Stimulated activated CD4-positive, alpha-beta T cell treated with anti-CD3 and anti-CD28 coated beads, Interleukin-12 subunit alpha, Interleukin-12 subunit beta, amount 100 ng/mL, for 48 hours (primary cell): ENCODE measurements at places on chromosomes 7 and 10.

DNA sequence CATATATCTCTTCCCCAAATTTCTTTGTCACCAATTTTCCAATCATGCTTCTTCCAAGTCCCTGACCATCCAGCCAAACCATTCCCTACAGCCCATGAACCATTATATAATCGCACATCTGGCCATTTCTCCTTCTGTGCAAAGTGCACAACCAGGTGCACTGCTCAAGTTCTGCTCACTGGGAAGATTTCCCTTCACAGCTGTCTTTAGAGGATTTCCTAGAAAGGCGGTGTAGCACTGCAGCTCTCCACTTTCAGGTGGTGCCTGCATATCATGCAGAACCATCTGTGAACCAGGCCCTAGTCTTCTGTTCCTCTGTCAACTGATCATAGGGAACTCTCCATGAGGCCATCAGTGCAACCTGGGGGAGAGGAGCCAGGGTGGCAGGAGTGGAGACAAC lies 95.0 kb upstream of the CABCOCO1 start:
- DNase-seq = no peak

DNA sequence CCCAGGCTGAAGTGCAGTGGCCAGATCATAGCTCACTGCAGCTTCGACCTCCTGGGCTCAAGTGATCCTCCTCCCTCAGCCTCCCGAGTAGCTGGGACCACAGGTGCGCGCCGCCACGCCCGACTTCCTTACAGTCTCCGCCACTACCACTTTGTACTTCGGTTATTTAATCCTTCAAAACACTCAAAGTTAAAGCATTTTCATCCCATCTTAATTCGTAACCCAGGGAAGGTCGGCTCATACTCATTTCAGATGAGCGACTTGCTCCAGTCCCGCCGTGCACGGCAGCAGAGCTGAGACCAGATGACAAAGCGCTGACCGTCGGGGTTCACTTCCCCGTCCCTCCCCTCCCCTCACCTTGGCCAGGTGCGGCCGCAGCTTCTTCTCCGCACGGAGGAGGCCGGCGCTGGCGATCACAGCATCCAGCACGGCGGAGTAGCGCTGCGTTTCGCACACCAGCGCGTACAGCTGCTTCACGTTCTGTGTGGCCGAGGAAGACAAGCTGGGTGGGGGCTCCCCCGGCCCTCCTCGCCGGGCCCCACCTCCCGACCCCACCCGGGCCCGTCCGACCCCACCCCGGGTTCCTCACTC lies 457 bp downstream of the NSUN5 start:
- no peak for DNase-seq

DNA sequence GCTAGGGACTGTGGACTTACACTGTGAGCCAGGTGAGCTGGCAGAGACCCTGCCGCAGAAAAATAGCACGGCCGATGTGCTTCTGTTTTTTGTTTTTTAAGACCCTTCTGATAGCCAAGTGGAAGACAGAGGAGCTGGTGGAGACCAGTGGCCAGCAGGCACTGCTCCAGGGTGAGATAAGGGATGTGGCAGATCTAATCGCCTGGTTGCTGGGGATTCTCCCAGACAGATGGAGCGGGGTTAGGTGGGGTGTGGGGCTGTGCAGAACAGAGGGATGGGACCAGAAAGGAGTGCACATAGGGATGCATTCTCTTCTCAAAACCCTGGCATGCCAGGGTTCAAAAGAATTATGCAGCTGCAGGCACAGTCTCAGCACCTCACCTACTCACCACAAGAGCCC lies 82.2 kb downstream of the VOPP1 start:
- no peak for DNase-seq

DNA sequence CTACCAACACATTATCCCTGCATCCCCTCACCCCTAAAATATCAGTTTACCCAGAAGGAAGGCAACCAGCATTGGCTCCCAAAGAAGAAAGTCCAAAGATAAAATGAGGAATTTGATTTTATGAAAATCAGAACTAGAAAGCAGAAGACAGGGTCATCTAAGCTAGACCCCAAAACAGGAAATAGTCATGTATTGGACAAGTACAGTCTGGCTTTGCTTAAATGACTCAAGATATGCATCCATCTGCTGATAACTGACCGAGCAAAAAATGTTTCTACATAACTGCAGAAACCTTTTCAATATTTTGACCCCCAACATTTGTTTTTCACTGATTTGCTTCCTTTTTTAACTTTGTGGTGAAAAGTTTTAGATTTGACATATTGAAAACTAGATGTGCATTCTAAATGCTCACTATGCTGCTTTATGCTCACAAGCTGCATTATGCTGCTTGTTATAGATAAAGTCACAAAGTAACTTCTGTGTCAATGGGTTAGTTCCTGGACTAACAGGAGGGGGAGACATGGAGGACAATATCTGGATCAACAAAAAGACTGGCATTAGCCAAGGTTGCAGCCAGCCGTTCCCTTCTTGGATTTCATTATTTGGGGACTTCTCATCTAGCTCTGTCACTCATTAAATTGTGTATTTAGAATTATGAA lies 227.0 kb downstream of the INHBA start:
- DNase-seq = no peak

DNA sequence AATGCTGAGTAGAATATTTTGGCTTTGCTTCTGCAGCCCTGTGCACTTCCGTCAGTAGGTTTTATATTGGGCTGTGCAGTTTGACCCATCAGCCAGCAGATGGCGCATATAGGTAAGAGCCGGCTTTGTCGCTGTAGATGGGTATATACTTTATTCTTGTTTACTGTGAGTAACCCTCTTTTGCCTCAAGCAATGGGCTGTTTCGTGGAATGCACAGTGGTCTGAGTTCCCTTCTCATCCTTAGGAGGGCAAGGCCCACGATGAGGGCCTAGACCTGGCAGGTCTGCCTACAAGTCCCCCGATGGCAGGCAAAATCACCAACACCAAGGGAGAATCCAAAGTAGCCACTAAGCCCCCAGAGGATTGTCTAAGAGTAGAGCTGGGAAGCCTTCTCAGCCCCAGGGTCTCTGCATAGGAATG lies 1002.9 kb upstream of the KCND2 start:
- DNase-seq = peak; percentile 3

- no peak for DNase-seq
These were observed 18.8 kb upstream of the INPP5A start for GRCh38 chr10:132518572-132519381.

GRCh38 chr7:94088560-94088959 lies 84.4 kb upstream of the BET1 start:
- no peak for DNase-seq

GRCh38 chr10:30413996-30414576 lies 19.9 kb upstream of the MAP3K8 start:
- no peak for DNase-seq

- DNase-seq = no peak
These were observed 114.3 kb downstream of the TBXAS1 start for GRCh38 chr7:139943401-139943800.

- DNase-seq = no peak
These were observed 27.0 kb downstream of the SLC26A4 start for GRCh38 chr7:107687656-107688055.

GRCh38 chr10:72913287-72913686 lies 19.7 kb downstream of the OIT3 start:
- DNase-seq = no peak

GRCh38 chr7:35596061-35596460 lies 98.9 kb downstream of the HERPUD2 start:
- DNase-seq = no peak

DNA sequence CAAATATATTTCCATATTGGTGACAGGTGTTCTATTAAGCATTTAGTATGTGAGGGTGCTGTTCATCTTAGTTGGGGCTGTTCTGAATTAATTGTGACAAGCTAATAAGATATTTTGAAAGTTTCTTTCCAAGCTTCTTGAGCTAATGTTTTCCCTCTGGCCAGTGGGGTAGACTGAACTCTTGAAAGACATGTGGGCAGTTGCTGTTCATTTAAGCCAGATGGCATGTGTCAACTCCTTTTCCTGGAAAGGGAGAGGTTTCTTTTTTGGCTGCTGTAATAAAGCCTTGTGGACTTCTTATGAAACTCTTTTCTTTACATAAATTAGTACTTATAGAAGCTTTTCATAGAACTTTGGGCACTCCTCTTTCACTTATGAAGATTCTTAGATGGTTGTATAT lies 21.7 kb downstream of the RAB18 start:
- no peak for DNase-seq

DNA sequence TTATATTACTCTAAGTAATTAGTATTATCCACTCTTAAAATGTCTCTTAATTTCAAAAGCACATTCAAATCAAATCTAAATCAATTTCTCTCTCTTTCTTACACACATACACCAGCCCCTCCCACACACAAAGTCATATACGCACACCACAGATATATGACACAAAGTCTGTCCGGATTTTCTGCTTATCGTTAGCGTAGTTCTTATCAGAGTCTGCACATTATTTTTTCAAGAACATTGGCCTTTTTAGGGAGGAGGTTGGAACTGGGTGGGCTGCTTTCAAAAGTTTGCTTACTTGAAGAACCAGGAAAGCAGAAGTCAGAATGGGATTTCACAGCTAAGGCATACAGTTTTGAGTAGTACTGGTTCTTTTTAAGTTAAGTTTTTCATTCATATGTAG lies 387.6 kb upstream of the CHRM2 start:
- no peak for DNase-seq

GRCh38 chr7:136146925-136147324 lies 169.8 kb upstream of the MTPN start:
- DNase-seq = no peak

DNA sequence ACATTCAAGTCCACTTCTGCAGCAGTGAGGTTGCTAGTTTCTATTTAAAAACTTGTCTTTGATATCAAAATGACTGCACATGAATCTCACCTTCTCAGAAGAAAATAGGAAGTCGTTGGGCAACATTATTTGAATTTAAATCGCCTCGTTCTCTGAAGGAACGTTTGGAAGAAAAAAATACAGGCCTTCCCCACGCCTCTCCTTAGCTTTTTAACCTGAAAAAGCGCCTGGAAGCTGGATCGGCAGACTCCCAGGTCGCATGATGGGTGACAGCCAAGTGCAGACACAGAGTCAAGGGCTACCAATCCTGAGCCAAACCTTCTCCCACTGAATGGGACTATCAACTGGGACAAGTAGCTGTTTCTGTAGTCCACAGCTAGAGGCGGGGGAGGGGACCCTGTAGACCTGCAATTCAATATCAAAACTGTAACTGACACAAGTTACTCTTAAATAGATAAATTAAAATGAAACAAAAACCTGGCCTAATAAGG lies 2.2 kb downstream of the FAM53B start:
- DNase-seq = no peak

DNA sequence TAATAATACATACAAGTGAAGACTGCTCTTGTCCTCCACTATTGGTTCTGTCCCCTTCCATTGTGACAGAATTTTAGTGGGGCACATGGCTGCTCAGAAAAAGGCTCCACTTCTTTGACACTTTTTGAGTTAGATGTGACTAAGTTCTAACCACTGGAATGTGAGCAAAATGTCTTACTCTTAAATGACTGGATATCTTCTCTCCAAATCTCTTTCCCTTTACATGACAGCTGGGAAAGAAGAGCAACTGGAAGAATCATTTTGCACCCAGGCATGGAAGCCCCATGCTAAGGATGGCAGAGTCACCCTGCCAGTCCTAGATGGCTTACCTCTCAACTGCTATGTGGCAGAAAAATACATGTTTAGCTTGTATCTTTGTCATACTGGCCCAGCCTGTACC lies 97.7 kb downstream of the CACNA2D1 start:
- no peak for DNase-seq

DNA sequence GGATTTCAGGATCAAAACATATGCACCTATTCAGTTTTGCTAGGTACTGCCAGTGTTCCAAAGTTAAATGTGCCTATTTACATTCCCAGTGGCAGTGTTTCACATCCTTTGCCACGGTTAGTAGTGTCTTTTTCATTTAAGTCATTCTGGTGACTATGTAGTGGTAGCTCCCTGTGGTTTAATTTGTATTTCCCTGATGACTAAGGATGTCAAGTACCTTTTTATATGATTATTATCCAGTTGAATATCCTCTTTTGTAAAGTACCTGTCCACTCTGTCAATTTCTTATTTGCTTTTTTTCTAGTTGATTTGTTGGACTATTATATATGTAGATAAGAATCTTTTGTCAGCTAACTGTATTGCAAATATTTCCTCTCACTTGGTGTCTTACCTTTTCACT lies 45.1 kb downstream of the TMEM60 start:
- DNase-seq = no peak

DNA sequence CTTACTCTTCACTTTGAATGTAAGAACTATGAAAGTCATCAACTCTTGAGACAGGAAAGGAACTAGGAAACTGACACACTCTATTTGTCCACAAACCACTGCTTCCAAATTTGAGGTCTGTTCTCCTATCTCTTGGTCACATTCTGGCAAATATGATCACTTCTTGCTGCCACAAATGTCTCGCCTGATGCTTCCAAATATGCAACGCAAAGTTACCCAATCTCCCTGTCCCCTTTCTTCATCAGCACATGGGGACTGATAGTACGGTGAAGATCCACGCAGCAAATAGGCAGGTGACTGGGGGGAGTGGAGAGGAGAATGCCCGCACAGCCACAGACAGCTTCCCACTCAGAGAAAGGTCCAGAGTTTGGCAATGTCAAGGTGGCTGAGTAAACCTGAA lies 92.6 kb upstream of the TCF7L2 start:
- no peak for DNase-seq

- DNase-seq = no peak
These were observed 225.0 kb upstream of the FAM3C start for GRCh38 chr7:121620953-121621606.

- no peak for DNase-seq
These were observed 35.2 kb upstream of the WDFY4 start for GRCh38 chr10:48649349-48649944.

GRCh38 chr7:130708766-130709165 lies 22.4 kb upstream of the TSGA13 start:
- no peak for DNase-seq

DNA sequence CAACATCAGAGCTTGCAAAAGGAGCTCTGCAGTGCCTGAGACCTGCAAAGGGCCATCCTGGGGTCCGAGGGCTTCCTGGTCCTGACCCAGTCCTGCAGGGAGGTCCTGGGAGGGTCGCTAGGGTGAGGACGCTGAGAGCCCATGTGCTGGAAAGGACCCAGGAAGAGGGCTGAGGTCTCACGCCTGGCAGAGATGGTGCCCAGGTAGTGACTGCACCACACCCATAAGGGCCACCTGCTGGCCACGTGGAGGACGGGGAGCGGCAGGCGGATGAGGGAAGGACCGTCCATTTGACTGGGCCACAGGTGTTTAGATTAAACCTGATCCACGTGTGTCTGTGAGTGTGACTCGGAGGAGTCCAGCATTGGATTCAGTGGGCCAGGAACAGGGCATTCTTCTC lies 392.8 kb downstream of the DNAJB6 start:
- no peak for DNase-seq

DNA sequence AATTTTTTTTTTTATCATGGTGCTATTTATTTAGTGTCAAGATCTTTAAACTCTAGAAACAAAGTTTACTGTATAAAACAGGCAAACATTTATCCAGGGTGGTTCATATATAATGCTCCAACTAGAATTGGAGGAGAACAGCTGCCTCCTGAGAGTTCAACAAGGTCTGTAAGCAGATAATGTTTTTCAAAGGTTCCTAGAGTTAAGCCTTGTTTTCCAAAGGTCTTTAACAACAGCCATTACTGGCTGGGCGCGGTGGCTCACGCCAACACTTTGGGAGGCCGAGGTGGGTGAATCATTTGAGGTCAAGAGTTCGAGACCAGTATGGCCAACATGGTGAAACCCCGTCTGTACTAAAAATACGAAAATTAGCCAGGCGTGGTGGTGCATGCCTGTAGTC lies 316.7 kb downstream of the CCDC3 start:
- DNase-seq = no peak

- DNase-seq = no peak
These were observed 60.8 kb upstream of the SORCS3 start for GRCh38 chr10:104580321-104580720.
